ENCODE measurements at places on chromosomes 2 and 18. TPM values are rescaled to one million over a fixed set of nuclear protein-coding genes. Genes with fewer than 3 reads are reported as not detected.

Gene PAPOLG
- total RNA-seq = 16.4 TPM

Gene TGFA
- total RNA-seq = 0.49 TPM

Gene PLB1
- 1.8 TPM for total RNA-seq

Gene REG3G
- not detected for total RNA-seq

Gene RBKS
- 1.3 TPM for total RNA-seq

Gene RAPGEF4
- 0.61 TPM for total RNA-seq
